ENCODE measurements at places on chromosomes 4 and X. TPM values are rescaled to one million over a fixed set of nuclear protein-coding genes. Genes with fewer than 3 reads are reported as not detected.
A peak's percentile ranks its signal among the peaks of the same experiment; 100 is the strongest.

ZNF518B gene
- 33.1 TPM for total RNA-seq

GRCh38 chr4:1826531-1827350 is 29.2 kb downstream of the LETM1 start:
- DNase-seq: no peak

GRCh38 chr4:71230271-71231128 is 108.3 kb upstream of the SLC4A4 start:
- DNase-seq: no peak

GRCh38 chrX:100381619-100382018 is 28.5 kb downstream of the PCDH19 start:
- no peak for DNase-seq

- DNase-seq: peak; percentile 87
These were observed 40.9 kb upstream of the IL13RA2 start for GRCh38 chrX:115058276-115058675.

GRCh38 chrX:79259073-79259689 is 108.0 kb downstream of the ITM2A start:
- no peak for DNase-seq

- DNase-seq: no peak
These were observed 109.9 kb upstream of the LIMCH1 start for GRCh38 chr4:41427931-41428600.

FGA gene
- total RNA-seq: not detected

DNA sequence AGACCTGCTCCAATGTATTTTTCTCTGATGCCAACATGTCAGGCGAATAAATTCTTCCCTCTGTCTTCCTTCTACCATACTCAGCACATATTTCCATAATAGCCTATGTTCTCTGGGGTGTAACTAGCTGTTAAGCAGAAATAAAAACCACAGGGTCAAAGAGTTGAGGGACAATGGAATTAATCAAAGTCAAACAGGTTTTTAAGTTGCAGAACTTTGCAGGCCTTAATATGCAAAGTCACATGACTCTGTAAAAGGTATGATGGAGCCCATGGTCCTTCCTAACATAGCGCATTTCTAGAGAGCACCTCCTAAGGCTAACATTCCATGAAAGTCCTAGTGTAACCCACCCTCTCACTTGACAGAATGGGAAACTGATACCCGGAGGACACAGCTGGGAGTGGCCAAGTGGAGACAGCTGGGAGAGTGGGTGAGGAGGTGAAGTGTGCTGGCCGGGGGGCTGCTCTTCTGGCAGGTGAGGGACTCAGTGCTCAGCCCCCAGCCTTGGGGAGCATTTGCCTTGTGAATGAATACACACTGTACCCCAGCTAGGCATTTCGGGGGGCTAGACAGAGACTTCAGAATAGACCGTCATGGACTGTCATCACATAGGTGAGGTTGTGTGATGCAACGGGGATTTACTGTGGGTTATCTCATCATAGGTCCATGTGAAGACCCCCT is 8.4 kb upstream of the SORCS2 start:
- DNase-seq: no peak

DNA sequence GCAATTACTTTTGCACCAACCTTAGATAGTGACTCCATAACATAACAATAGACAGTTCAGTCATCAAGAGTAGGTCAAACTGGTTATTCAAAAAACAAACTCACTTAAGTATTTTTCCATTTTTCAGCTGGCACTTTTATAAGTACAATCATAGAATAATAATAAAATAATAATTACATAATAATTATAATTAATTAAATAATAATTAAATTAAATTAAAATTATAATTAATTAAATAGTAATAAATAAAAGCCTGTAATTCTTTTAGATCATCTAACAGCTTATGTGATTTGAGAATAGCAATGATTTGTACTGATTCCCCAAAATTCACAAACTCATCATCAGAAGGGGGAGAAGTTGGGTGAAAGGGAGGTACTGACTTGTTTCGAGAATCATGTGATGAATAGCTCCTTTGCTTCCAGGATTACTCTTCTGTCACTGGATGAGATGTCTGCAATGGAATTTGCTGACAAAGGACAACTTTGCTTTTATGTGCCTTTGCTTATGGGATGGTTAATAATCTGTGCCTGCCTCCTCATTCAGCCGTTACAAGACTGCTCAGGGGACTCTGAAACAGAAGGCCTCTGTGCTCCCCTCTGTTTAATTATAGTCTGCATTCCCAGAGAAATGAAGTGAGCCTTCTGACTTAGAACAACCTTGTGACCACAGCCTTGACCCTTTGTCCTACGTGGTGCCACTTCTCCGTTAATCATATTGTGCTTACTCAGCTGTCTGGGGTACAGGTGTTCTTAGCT is 104.8 kb upstream of the ENPEP start:
- peak; percentile 2 for DNase-seq

DNA sequence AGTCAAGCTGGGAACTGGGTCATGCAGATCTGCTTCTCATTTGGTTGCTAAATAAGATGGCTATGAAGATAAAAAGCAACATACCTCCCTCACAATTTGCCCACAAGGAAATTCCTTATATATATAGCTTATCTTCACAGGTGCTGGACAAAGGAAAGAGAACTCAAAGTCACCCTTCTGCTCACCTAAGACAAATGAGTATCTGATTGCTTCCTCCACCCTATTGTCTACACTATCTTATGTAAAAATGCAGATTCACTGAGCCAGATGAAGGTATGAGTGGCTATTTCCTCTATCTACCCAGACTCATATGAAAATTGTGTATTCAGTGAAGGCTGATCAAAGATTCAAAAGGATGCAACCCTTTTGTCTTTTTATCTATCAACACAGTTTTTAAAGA is 50.8 kb downstream of the CHM start:
- no peak for DNase-seq

- DNase-seq: no peak
These were observed 13.6 kb downstream of the SH3RF1 start for GRCh38 chr4:169256856-169257761.

PDE6B gene
- total RNA-seq: 3.7 TPM

DNA sequence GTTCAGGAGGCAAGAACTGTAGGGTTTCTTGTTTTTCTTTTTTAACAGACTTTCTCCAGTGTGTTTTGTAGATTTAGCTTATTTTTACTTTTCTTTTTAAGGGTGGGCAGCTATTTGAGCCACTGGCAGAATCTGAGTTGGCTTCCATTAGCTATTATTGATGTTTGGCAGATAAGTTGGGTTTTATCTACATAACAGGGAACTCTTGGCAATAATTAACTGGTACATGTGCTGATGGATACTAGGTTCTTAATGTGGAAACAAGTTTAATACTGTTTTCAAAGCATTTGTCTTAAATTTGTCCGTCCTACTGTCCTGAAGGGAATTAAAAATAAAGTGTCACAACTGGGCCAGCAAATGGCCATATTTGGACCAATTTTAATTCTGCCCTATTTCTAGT is 80.5 kb downstream of the PHOX2B start:
- DNase-seq: no peak

- DNase-seq: peak; percentile 43
These were observed 780.0 kb upstream of the MAGEB2 start for GRCh38 chrX:29435396-29435795.

- DNase-seq: peak; percentile 60
These were observed 7.5 kb downstream of the CCKAR start for GRCh38 chr4:26482508-26483462.

NHSL2 gene
- 14.8 TPM for total RNA-seq

DNA sequence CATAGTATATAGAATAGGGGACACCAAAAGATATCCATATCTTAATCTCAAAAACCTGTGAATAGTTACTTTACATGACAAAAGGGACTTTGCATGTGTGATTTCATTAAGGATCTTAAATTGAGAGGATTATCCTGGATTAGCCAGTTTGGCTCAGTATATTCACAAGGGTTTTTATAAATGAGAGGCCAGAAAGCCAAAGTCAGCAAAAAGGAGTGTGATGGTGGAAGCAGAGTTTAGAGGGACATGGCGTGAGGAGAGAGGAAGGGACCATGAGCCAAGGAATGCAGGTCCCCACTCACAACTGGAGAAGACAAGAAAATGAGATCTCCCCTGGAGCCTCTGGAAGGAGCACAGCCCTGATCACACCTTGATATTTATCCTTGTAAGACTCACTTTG is 648.5 kb upstream of the LCORL start:
- DNase-seq: no peak

- DNase-seq: no peak
These were observed 430.6 kb downstream of the DTHD1 start for GRCh38 chr4:36712013-36712412.

SERPINA7 gene
- not detected for total RNA-seq

- no peak for DNase-seq
These were observed 1068.2 kb downstream of the GLUD2 start for GRCh38 chrX:122115604-122116003.

HTRA3 gene
- total RNA-seq: 35.2 TPM

DNA sequence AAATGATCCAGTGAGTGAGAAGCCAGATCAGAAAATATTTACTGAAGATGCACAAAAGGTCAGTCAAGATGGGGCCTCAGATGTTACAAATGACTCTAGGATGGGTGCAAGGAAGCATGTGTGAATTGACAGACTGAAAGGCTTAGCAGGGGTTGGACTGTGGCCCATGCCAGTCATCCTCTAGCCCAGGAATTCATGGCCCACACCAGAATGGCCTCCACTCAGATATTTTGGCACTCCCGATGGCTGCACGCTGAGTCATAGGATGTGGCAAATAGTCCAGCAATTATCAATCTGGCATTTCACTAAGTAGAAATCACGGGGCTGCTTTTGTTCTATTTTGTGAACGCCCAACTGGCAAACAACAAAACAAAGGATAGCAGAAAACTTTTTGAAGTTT is 406.5 kb downstream of the IQCM start:
- peak; percentile 92 for DNase-seq

- no peak for DNase-seq
These were observed 32.5 kb upstream of the SLC2A9 start for GRCh38 chr4:10053635-10054453.

- DNase-seq: no peak
These were observed 18.0 kb downstream of the GRK4 start for GRCh38 chr4:2981256-2981819.

DNA sequence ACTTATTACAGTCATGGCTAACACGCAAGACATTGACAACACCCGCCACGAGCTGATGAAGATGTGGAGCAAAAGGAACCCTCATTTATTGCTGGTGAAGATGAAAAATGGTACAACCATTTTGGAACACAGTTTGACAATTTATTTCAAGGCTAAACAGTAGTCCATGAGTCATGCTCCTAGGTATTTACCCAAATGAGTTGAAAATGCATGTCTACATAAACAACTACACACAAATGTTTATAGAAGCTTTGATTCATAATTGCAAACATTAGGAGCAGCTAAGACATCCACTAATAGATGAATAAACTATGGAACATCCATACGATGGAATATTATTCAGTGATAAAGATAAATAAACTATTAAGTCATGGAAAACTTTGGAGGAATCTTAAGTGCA is 580.1 kb downstream of the RAPGEF2 start:
- DNase-seq: peak; percentile 8

DNA sequence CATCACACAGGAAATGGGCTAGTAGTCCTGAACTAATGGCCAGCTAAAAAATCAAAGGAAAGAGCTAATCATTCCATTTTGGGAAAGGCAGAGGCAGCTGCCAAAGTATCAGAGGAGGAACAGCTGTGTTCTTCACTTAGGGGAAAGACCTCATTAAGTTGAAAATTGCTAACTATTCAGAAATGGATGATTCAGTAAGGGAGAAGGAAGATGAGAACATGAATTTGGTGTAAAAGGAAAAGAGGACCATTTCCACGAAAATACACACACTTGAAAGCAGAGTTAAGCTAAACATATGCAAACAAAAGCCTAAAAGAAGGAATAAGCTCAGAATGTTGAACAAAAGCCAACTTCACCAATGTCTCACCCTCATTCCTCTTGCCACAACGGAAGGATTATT is 90.4 kb downstream of the PCDH19 start:
- DNase-seq: no peak

- no peak for DNase-seq
These were observed 5.4 kb downstream of the DAPP1 start for GRCh38 chr4:99821918-99822503.

GRCh38 chr4:182711211-182711610 is 206.0 kb downstream of the DCTD start:
- DNase-seq: peak; percentile 22

All from astrocyte (in vitro differentiated cells and primary cell).